ENCODE measurements at places on chromosomes 16 and 17. TPM values are rescaled to one million over a fixed set of nuclear protein-coding genes. Genes with fewer than 3 reads are reported as not detected.
A peak's percentile ranks its signal among the peaks of the same experiment; 100 is the strongest.

- peak; percentile 17 for DNase-seq
These were observed 73.3 kb downstream of the TANC2 start for GRCh38 chr17:63039342-63039741.

GRCh38 chr17:43982171-43982570, 22.3 kb upstream of the NAGS start:
- DNase-seq: no peak

- no peak for DNase-seq
These were observed 14.6 kb downstream of the GSE1 start for GRCh38 chr16:85627526-85628264.

DNA sequence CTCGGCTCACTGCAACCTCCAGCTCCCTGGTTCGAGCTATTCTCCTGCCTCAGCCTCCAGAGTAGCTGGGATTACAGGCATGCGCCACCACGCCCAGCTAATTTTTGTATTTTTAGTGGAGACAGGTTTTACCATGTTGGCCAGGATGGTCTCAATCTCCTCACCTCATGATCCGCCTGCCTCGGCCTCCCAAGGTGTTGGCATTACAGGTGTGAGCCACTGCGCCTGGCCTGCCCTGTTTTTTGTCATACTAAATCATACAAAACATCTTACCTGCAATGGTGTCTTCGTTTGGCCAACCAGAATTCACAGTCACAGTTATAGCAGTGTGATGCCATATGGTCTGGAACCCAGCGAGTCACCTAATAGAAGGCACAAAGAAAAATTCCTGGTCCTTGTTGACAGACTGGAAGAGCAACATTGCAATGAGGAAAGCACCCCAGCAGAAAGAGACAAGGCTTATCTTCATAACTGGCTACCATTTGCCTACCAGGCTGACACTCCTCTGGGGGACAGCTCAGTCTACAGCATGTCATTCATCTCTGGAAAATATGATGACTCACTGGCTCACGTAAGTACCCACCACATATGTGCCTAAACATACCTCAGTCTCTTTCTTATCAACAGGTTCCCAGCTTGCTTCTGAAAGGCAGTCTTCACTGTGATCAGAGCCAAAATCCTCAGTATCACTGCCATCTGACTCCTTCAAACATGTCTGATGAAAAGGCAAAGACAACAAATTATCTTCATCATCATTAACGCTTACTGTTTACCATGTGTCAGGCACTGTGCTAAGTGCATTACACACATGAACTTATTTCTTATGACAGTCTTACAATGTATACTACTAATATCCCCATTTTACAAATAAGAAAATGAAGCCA, 4.3 kb upstream of the HSF5 start:
- no peak for DNase-seq

The TOP2A gene
- polyA plus RNA-seq: 122 TPM

DNA sequence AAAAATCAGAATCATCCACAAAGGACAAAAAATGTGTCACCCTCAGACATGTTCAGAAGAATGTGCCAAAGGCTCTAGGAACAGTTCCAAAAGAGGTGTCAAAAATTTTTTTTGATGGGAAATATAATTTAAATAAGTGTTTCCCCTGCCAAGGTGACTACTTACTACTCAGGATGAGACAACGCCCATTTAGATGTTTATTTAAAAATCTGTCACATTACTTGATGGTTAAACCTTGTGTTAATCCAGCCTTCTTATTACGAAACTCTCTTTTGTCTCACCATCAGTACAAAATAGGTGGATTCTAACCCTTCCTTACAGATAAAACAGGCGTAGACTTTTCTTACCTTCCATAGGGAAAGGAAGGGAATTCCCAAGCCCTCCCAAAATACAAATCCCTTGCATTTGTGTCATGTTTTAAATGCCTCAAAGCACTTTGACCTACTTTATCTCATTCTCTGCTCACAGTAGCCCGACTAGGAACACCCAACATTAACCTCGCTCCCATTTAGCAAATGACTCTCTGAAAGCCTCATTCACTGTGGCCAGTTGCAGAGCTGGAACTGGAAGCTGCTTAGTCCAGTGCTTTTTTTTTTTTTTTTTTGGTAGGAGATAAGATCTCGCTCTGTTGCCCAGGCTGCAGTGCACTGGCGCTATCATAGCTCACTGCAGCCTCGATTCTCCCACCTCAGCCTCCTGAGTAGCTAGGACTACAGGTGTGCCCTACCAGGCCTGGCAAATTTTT, 5.8 kb upstream of the GNA13 start:
- peak; percentile 38 for DNase-seq

- DNase-seq: no peak
These were observed 2.4 kb upstream of the EIF1 start for GRCh38 chr17:41686281-41686680.

GRCh38 chr17:68291836-68292688, 767 bp downstream of the ARSG start:
- peak; percentile 59 for DNase-seq

GRCh38 chr16:48212033-48212432, 32.1 kb upstream of the LONP2 start:
- DNase-seq: no peak

GRCh38 chr17:10155371-10156076, 42.9 kb downstream of the GAS7 start:
- DNase-seq: no peak
